Stimulated activated effector memory CD8-positive, alpha-beta T cell treated with anti-CD3 and anti-CD28 coated beads, Interleukin-12 subunit alpha, Interleukin-12 subunit beta, amount 100 ng/mL, for 72 hours (primary cell): ENCODE measurements at places on chromosomes 13 and 19.

DNA sequence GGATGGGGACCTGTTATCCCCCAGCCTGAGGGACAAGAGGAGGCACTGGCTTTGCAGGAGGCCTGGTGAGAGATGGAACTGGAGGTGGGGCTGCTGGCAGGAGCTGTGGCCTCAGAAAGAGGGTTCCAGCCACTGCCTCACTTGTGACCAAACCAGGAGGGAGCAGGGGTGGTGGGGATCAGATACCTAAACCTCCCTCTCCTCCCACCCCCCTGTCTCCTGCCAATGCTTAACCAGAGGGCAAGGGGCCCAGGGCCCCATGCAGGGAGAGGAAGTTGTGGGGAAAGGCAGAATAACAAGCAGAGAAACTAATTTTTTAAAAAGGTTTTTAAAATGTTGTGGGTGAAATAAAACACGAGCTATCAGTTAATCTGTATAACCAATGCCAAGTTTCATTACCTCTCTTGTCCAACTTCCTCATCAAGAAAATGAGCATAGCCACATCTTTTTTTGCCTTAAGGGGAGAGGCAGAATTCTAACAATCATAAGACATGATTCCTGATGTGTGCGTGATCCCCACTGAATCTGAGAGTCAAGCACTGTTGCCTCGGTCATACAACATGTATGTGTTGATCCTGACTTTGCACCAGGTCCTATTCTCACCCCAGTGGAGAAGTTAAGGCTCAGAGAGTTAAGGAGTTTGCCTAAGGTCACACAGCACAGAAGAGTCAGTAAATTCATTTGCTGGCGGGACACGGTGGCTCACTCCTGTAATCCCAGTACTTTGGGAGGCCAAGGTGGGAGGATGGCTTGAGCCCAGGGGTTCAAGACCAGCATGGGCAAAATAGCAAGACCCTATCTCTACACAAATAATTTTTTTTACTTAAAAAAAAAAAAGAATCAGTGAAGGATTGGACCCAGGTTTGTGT lies 12.9 kb downstream of the FXYD5 start:
- peak; percentile 40 for DNase-seq

GRCh38 chr13:88196106-88196505 lies 524.9 kb downstream of the SLITRK5 start:
- DNase-seq = no peak

- DNase-seq = no peak
These were observed 430 bp downstream of the ZNF358 start for GRCh38 chr19:7516333-7516732.

DNA sequence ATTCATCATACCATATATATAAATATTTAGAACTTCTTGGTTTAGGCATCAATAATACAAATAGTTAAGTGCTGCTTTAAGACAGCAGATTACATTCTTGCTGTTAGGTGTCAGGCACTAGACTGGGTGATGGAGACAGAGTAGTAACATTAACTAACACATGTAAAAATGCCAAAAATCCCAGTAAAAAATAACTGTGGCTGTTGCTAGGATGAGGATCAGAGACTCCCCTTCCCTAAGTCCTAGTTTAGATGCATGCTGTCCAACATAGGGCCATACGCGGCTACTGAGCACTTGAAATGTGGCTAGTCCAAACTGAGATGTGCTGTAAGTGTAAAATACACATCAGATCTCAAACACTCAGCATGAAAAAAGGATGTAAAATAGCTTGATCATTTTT lies 94.7 kb downstream of the CDADC1 start:
- no peak for DNase-seq

GRCh38 chr13:82076496-82076895 lies 1735.6 kb upstream of the SPRY2 start:
- DNase-seq = no peak

DNA sequence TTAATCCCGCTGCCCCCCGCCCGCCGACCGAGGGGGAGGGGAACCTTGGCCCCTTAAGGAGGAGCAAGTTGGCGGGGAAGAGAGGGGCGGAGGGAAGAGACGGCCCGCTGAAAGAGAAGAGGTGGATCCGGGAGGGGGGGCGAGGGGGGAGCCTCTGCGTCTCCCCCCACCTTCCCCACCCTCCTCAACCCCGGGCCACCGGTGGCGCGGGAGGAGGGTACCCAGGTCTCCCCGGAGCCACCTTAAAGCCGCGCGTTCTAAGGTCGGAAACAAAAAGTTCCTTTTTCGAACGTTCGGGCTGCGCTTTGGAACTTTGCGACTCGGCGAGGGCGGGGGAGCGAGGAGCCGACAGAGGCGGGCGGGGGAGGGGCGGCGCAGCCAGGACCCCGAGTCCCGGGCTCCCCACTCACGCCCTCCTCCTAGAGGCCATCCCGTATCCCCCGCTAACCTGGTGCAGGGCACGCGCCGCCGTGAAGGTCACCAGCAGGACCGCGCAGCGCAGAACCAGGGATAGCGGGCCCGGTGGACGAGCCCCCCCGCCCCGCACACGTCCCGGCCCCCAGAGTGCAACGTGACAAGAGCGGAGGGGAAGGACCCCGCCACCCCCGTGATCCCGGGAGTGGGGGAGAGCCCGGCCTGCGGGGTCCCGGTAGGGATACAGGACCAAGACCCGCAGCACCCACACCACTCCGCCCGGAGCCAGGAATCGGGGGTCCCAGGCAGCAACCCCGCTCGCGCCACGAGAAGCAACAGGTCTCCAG lies 659 bp downstream of the ERF start:
- peak; percentile 50 for DNase-seq

DNA sequence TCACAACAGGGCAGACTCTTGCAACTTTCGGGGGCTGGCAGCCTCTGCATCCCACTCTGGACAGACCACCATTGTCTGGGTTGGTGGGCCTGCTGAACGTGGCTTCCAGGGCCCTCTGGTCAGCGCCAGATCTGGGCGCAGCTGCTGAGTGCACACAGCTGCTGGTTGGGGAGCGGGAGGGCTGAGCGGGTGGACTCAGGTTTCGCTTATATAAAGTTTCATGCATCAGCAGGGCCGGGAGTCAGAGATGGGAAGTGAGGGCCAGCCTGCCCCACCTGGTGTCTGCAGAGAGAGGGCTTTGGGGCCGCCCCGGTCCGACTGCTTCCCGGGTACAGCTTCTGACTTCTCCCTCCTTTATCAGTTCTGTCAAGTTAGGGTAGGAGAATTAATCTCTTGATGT lies 6.9 kb downstream of the ARHGEF7 start:
- no peak for DNase-seq
